ENCODE measurements at places on chromosomes 3 and 15.

DNA sequence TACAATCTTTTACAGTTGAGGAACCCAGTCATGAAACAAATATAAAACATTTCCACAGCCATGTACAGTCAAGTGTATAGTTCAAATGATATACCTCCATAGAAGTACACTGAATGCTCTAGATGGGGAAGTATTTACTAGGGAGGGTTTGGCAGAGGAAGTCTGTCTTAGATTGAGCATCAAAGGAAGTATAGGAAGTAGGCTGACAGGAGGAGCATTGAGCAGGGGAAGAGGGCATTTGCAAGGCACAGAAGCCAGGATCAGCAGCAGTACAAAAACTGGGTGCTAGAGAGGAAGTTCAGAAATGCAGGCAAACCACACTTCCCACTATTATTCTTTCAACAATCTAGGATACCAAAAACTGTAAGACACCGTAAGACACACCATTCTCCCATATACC, 122.6 kb downstream of the ANO10 start:
- no peak for DNase-seq

DNA sequence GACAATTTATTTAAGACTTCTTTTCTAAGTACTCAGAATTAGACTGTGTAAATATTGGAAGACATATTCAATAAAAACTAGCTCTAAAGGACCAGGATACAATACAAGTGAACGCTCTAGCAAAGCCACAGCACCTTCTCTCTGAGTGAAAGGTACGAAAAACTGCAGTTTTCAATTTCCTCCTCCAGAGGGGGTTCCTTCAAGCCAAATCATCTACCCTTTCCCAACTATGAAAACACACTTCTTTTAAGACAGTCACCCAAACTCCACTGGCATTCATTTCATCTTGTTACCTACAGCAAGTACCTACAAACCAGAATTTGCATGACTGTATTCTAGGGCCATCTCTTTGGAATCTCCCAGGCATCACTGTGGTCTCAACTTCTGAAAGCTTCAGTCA, 165.8 kb downstream of the ERC2 start:
- DNase-seq, result no peak

DNA sequence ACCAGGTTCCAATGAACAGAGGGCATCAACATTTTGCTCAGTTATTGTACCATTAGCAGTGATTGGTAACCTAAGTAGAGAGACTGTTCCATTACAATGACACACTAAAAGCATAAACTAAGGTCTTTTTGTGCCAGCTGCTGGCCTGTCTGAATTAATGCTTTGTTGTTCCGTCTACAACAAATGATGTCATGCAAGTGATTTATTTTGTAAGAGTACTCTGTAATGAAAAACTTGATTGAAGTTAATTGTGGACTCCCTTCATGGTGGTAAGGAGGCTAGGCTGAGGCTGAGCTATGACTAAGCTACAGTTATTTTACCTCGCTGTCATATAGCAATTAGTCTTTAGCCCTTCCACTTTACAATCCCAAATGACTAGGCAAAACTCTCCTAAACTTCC, 23.2 kb downstream of the RCN2 start:
- no peak for DNase-seq

DNA sequence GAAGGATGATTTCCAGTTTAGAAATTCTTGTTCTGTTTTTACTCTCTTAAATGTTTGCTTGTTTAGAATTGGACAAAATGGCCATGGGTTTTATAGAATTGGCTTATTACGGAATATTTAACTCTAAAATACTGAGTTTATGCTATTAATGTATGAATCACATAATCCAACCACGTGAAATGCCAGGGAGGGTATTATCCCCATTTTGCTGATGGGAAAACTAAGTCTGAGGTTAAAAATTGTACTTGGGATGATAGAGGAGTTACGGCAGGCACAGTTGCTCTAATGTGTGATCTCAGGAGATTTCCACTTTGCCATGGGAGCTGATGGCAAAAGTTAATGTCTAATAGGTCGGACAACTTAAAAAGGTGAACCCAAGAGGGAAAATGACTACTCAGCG, 194.4 kb downstream of the ITPR1 start:
- no peak for DNase-seq

GRCh38 chr3:49671291-49672288, 2.6 kb upstream of the APEH start:
- peak; percentile 74 for DNase-seq

- DNase-seq, result no peak
Observed at GRCh38 chr15:69652751-69653305, 200.2 kb downstream of the RPLP1 start.

DNA sequence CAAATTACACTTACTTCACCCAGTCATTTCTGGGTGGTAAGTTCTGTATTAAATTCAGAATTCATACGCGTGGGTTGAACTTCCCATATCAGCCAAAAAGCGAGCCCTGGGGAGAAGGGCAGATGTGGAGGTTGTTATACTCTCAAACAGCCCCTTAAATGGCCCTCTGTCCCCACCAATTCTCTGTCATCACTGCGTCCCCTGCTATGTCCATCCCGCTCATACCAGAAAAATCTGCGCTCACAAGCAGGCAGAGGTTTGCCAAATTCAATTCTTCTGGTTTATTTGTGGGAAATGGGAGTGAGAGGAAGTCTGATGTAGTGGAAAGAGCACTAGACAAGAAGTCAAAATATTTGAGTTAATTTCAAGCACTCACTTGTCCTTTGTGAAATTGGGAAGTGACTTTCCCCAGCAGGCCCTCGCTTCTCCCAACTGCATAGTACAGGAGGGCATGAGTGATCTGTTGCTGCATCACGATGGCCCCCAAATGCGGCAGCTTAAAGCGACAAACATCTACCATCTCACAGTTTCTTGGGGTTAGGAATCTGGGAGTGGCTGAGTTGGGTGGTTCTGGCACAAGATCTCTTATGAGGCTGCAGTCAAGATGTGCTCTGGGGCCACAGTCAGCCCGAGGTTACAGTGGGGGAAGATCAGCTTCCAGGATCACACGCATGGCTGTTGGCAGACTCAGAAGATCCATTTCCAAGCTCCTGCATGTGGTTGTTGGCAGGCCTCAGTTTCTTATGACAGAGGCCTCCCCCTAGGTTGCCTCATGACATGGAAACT, 67.7 kb downstream of the CPN2 start:
- no peak for DNase-seq

GRCh38 chr3:132517311-132517710, 79.8 kb upstream of the ACKR4 start:
- no peak for DNase-seq

DNA sequence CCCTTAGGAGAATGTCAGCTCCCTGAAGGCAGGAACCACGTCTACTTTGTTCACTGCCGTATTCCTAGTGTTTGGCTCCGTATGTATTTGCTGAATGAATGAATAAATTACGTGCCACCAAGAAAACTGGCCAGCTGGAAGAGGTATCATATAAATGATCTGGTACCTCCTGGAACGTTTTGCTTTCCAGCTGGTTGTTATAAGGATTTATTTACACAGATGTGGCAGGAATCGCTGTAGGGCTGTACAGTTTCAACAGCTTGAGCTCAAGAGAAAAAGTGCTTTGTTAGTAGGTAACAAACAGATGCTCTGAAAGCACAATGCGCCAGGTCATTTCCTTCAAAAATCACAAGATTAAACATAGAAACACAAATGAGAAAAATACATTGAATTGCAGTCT, 108.8 kb upstream of the ATP2B2 start:
- DNase-seq, result no peak

DNA sequence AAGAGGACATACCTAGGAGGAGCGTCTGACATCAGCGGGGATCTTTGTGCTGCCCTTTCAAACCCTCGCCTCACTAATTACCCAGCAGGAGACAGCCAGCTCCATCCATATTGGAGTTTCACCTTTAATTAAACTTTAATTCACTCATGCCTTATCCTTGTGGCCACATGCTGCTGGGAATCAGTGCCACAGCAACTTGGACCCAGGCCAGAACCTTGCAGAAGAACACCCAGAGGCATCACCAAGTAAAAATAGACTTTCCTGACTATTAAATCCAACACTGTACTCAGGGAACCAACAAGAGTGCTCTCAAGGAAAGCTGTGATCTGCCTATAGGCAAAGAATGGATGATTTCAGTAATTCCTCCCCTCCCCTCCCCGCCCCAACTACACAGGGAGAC, 23.9 kb downstream of the EIF1B start:
- no peak for DNase-seq

DNA sequence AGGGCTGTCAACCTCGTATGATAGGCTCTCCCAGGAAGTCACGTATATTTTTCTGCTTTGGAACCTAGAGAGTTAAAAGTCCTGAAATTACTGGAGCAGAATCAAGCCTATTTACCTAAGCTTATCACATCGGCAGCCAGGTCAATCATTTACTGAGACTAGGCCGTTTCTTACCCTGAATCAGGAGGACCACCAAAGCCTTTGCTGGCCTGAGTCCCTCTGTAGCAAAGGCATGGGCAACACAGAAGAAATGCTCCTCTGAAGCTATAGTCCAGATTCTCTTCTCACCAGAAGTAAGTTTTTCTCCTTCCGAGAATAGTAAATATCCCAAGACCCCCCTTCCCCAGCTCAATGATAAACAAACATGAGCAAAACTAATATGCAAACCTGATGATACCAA, 125.9 kb upstream of the PHLDB2 start:
- DNase-seq, result no peak

GRCh38 chr15:84992157-84992944, 10.7 kb downstream of the PDE8A start:
- peak; percentile 34 for DNase-seq

- DNase-seq, result no peak
Observed at GRCh38 chr3:64473466-64473865, 214.3 kb downstream of the ADAMTS9 start.

DNA sequence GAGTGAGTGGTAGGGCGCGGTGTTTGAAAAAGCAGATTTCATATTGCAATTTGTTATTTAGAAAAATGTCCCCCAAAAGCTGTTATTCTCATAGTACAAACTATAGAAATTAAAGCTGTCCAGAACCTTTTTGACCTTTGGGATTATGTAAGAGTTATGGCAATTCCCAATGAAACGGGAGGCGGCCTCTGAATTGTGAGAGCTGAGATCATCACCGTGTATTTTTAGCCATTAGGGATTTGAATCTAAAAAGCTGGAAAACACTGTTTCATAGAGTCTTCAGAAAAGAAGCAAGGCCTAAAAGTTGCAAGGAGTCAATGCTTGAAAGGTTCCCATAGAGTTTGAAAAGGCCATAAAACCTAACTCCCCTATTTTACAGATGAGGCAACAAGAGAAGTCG, 38.6 kb upstream of the SLC25A26 start:
- DNase-seq, result no peak

DNA sequence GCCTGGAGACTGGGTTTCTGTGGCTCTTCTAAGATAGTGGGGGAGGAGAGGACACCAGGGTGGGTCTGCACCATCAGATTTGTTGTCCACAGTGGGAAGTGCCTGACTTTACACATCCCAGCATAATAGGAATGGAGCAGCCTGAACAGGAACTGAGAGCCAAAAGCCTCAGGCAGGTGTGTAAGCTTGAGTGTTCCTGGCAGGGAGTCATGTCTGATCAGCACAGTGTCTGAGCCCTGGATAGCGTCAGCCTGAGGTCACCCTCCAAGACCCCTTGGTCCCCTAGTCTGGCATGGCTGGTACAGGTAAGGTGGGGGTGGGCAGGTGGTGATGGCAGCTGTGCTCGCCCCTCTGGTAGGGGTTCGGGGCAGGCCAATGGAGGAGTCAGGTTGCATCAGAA, 20.2 kb downstream of the INSYN1 start:
- DNase-seq, result no peak

- no peak for DNase-seq
Observed at GRCh38 chr3:47299381-47300318, 16.9 kb downstream of the KLHL18 start.

GRCh38 chr3:64291956-64292355, 66.7 kb upstream of the PRICKLE2 start:
- DNase-seq, result no peak

GRCh38 chr3:125515421-125515820, 4.6 kb downstream of the SNX4 start:
- no peak for DNase-seq

GRCh38 chr15:70589728-70590127, 173.6 kb downstream of the UACA start:
- no peak for DNase-seq

DNA sequence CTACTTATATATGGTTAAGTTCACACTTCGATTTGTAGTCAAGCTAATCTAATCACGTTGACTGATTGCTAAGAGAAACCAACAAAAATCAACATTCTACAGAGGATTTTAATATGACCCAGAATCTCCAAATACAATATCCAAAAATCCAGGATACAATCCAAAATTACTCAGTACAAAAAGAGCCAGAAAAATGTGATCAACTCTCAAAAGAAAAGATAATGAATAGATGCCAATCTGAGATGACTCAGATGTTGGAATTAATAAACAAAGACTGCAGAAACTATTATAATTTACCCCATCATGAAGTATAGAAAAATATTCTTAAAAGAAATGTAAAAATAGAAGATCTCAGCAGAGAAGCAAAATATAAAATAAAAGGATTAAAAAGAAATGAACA, 22.3 kb downstream of the HACL1 start:
- no peak for DNase-seq

GRCh38 chr3:38497031-38497430, 891 bp downstream of the EXOG start:
- DNase-seq, result no peak

GRCh38 chr3:122646146-122646988, 34.3 kb upstream of the PARP14 start:
- DNase-seq, result no peak

DNA sequence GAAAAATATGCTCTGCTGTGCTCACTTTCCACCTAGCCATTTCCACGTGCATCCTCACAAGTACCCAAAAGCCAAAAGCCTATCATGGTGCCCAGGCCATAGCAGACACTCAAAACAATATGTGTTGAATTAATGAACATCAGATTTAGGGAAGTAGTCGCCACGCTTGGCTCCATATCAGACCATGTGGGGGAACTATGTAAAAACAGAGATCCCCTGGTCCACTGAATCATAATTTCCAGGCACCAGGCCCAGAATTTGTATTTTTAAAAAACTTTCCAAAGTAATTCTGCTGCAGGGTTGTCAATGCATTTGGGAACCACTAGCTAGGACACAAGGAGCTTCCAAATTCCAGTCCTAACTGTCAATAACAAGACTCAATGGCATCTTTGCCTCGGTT, 77.3 kb downstream of the CNTN3 start:
- no peak for DNase-seq

DNA sequence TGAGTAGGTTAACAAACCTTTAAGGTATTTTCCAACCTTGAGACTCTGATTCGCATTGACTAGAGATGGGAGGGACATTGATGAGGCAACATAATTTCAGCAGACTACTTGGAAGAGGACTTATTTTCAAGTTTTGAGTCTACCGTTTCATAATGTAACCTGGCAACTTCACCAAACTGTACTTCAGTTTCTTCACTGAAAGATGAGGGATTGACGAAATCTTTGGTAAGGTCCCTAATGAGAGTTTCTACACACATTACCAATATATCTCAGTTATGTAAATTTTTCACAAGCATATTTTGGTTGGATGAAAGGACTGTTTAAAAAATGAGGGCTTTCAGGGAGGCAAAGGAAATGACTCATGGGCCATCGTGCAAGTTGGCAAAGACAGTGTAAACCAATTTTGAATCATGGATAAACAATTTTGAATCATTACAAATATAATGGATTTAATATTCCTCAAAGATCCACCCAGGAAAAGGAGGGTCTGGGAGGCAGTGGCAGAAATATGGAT, 28.7 kb upstream of the SEMA6D start:
- no peak for DNase-seq
